ENCODE measurements at places on chromosomes 6 and 20.

- DNase-seq = no peak
Observed at GRCh38 chr6:167324111-167324510, 775 bp upstream of the TTLL2 start.

- no peak for DNase-seq
Observed at GRCh38 chr6:33093855-33094254, 18.1 kb downstream of the HLA-DPB1 start.

- DNase-seq = no peak
Observed at GRCh38 chr6:128370072-128370471, 150.3 kb downstream of the PTPRK start.

DNA sequence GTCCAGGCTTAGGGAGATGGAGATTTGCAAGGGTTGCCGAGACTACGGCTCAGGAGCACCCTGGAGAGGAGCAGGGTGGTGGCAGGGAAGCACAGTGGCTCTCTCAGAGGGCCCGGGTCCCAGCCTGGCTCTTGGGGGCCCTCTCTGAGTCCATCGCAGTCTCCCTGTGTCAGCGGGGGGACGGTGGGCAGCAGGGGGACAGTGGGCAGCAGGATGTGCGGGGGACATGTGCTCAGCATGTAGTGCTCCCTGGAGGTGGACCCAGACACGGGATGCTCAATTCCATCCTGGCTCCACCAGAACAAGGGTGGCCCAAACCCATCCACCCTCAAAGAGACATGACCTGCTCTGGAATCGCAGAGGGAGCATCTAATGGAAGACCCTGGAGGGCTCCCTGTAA is 43.0 kb upstream of the ZBP1 start:
- no peak for DNase-seq

- DNase-seq = no peak
Observed at GRCh38 chr6:134945045-134945444, 4.9 kb downstream of the ALDH8A1 start.

DNA sequence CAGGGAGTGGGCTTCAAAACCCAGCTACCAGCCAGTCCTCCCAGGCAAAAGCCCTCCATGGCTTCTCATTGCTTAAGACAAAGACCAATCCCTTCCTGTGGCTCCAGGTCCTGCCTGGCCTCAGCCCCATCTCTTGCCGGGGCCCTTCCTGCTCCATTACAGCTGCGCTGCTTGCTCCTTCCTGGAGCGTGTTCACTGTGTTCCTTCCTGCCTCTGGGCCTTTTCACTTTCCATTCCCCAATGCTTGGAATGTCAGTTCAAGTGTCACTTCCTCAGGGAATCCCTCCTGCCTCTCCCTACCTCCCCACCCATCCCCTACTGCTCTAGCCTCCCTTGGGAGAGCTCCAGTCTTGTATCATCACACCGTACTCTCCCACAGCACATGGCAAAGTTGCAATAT is 11.1 kb upstream of the ITPR3 start:
- no peak for DNase-seq

GRCh38 chr20:46063151-46063550 is 26.6 kb downstream of the NCOA5 start:
- no peak for DNase-seq

GRCh38 chr6:161922631-161923119 is 648.8 kb upstream of the AGPAT4 start:
- no peak for DNase-seq

- no peak for DNase-seq
Observed at GRCh38 chr6:80179695-80180094, 73.2 kb downstream of the BCKDHB start.

- DNase-seq = no peak
Observed at GRCh38 chr20:31704225-31705119, 18.2 kb downstream of the BCL2L1 start.

DNA sequence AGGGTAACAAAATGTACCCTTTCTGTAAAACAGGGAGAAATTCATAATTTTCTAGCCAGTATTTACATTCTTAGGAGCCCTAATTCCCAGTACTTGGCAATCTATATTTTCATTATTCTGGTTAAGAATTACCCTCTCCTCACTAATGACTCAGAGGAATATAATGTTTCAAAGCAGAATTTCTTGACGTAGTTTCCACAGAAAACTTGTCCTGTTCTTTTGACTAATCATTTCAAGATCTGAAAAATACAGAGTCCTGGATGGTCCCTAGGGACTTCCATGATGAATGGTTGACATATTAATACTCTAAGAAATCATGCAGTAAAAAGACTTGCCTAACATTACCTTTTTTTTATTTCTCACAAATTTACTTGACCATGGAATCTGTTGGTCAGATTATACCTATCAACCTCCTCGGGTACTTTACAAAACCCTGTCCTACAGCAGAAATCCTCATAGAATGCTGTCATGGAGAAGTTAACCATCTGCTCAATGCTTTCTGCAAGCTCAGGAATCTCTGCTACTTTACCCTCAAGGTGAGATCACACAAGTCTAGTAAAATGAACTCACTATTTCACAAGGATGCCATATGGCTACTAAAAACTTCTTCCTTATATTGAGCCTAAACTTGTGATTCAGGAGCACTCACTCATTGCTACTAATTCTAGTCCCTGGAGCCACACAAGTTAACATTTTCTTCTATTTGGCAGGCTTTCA is 202.1 kb upstream of the CNR1 start:
- no peak for DNase-seq

DNA sequence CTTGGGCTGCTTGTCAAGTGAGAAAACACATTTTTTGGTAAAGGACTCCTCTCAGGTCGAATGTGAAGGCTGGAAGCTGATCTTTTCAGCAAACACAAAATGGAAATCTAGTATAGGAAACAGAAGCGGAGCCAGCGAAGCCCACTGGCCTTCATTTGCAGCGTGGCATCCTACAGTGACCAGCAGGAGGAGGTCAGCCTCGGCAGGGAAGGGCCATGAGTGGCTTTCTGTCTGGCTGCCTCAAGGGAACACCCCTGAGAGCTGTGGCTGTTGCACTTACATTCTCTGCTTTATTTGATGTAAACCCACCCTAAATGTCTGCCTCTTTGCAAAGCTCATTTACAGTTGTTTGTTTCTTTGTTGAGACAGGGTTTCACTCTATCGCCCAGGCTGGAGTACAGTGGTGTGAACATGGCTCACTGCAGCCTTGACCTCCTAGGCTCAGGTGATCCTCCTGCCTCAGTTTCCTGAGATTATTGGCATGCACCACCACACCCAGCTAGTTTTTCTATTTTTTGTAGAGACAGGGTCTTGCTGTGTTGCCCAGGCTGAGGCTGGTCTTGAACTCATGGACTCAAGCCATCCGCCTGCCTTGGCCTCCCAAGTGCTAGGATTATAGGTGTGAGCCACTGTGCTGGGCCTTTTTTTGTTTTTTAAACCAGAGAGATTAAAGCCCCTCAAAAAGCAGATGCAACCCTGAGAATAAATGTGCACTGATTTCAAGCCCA is 322.0 kb upstream of the SOX4 start:
- no peak for DNase-seq

GRCh38 chr20:32560989-32561830 is 23.9 kb downstream of the NOL4L start:
- no peak for DNase-seq

- DNase-seq = no peak
Observed at GRCh38 chr20:17659801-17660200, 22.2 kb downstream of the RRBP1 start.

DNA sequence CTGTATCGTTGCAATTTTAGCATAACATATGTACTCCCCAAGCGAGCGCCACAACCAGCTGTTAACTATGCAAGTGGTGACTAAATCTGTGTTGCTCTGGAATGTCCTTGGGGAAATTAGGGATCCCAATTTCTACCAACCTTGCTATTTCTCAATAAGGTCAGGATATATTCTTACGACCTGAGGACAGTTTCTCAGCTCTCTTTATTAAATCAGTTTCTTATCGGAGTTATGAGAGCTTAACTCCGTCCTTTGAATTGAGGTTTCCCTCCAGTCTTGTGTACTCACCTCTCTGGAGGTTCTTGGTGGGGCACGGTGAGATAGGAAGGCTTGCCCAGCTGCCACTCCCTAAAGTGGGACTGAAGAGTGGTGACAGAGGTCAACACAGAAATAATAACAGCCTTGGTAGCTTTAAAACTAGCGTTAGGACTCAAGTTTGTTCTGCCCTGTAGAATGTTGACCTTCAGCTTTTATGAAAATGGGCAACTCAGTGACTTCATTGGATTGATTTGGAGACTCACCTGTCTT is 694 bp downstream of the MRPS18B start:
- no peak for DNase-seq

DNA sequence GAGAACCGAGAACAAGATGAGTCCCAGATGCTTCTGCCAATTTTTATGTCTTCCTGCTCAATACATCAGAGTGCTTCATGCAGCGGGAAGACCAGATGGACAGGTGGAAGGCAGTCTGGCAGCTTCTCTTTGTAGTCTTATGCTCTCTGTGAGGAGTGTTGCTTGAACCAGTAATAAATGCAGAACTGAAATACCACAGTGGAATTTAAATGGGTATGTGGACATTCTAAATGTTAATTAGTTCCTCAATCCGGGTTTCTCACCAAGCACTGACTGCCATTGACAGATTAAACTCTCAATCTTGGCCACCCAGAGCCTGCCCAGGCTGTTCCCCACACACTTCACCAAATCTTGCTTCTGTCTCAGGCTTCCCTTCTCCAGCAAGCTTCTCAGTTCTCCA is 695.5 kb upstream of the CHD6 start:
- no peak for DNase-seq

DNA sequence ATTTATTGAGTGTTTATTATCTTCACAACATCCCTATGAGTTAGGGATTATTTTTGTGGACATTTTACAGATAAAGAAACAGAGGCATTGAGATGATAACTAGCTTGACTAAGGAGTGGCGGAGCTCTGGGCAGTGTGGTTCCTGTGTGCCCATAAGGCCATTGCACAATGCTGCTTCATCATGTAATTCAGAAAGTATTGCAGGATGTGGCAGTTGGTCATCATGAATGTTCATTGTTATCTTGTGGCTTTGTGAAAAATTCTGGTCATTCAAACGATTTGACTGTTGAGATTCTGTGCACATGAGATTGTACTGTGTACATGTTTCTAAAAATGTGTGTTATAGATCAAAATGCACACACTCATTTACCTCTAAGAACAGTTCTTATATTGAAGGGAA is 150.8 kb downstream of the ESR1 start:
- DNase-seq = no peak

DNA sequence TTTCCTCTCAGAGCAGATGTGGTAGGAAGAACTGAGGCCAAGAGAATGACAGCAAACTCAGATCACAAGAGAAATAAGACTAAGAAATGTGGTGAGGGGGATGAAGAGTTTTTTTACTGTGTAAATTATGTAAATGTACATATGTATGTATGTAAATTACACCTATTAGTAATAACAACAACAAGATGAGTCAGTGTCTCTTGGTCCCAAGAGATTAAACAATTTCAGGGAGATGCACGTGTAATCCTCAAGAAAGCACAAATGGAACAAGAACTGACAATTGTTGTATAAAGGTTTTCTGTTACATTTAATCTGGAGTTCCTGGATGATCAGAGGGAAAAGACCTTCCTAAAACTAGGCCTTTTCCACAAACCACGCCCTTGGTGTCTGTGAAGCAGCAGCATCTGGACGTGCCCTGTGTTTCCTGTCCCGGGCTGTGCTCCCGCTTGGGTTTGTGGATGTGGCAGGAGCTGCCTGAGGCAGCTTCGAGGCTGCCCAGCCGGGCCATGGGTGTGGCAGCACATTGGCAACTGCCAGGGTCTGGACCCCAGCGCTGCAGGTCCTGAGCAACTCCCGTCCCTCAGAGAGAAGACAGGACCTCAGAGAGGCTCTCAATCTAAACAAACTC is 994 bp downstream of the CLDN20 start:
- DNase-seq = no peak

- DNase-seq = no peak
Observed at GRCh38 chr20:32325706-32326503, 32.2 kb upstream of the ASXL1 start.

DNA sequence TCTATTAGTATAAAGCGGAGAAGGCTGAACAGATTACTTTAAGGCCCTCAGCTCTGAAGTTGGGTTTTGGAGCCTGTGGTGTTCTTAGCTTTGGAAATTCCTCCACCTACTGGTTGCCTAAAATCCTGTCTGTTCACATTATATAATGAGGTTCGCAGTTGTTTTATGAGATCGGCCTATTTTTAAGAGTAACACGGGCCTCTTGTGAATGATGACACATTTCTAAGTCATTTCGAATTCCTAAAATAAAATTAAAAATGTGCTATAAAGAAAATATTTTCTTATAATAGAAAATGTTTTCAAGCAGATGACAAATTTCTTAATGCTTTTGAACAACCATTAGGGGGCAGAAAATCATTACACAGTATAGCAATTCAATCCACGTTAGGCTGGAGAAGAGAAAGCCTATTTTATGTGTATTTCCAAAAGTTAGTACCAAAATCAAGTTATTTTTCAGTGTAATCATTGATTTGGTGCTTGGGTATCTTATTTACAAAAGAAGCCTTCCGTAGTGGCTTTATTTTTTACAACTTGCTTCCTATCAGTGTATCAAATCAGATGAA is 15.8 kb upstream of the FAM8A1 start:
- peak; percentile 35 for DNase-seq

GRCh38 chr6:68632734-68633133 is 2.3 kb upstream of the ADGRB3 start:
- no peak for DNase-seq

GRCh38 chr20:60317401-60317800 is 359.2 kb downstream of the CDH26 start:
- no peak for DNase-seq

DNA sequence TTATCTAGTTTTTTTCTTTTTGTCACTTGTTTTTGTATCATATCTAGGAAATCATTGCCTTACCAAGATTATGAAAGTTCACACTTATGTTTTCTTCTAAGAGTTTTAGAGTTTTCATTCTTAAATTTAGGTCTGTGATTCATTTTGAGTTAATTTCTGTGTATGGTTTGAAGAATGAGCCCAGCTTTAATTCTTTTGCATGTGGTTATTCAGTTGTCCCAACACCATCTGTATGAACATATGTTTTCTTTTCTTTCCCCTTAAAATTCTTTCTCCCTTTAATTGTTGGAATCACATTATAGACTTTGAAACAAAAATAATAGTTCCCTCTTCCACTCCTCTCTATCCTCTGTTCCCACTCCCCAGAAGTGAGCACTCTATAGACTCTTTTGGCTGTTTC is 85.4 kb downstream of the SLX4IP start:
- no peak for DNase-seq

DNA sequence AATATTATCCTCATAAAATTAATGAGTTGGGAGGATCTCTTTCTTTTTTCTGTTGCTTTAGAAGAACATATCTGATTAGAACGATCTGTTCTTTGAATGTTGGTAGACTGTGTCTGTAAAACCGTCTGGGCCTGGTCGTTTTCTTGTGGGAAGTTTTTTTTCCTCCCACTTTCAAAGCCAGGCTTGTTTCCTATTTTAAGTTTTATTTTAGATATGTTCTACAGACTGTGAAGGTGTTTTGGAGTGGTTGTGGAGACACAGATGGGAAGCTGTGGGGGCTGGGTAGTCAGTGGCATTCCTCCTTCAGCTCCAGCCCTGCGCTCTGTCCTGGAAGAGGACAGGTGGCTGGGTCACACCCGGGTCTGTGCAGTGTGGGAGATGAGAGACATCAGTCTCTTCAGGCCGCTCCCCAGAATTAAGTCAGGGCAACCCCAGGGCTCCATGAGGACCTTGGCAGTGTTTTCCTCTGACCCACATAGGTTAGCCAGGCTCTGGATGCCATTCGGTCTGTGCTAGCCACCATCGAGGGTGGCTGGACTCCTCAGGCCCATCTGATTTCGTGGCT is 92.0 kb upstream of the SCP2D1 start:
- no peak for DNase-seq
